NCI-H226 (cell line): ENCODE measurements at places on chromosomes 5 and 9.

DNA sequence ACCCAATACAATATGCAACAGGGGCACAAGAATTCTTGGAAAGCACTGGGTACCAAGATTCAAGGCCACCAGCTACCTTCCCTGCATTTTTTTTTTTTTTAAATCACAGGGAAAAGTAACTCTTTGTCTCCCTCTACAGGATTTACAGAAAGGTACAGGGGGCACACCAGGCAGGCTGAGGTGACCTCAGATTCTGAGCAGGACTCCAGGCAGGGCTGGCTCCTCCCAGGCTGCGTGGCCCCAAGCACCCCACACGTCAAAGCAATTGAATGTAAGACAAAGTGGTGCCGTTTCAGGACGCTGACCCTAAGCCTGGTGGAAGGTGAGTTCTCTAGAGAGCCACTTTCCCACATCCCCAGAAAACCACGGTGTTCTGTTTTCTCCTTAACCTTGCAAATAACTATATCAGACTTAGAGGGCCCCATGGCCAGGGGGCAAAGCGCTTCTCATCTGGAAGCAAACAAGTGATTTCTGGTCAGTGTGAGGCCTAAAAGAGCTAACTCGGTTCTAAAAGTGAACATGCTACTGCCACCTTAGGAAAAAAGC lies 222.6 kb downstream of the ROR2 start:
- peak; percentile 5 for DNase-seq

- DNase-seq: no peak
These were observed 304.2 kb downstream of the DNAH5 start for GRCh38 chr5:13640270-13640669.

DNA sequence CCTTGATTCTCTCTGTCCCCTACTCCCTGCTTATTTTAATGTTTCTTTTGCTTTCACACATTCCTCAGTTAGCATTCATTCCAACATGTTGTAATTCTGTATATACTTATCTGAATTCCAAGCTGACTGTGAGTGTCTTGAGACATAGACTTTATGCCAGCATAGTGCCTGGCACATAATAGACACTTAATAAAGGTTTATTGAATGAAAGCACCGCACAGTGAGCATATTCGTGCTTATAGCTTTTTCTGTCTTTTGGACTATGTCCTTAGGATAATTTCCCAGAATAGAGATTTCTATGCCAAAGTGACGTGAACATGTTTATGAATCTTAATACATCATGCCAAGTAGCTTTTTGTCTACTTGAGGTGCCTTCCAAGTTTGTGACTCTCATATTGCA lies 174.6 kb downstream of the CD180 start:
- peak; percentile 66 for DNase-seq

DNA sequence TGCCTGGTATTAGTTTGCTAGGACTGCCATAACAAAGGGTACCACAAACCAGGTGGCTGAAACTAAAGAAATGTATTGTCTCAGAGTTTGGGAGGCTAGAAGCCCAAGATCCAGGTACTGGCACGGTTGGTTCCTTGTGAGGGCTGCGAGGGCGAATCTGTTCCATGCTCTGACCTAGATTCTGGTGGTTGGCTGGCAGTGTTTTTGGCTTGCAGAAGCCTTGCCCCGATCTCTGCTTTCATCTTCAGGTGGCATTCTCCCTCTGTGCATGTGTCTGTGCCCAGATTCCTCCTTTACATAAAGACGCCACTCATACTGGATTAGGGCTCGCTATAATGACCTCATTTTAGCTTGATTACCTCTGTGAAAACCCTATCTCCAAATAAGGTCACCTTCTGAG lies 36.7 kb downstream of the RAI14 start:
- DNase-seq: no peak

DNA sequence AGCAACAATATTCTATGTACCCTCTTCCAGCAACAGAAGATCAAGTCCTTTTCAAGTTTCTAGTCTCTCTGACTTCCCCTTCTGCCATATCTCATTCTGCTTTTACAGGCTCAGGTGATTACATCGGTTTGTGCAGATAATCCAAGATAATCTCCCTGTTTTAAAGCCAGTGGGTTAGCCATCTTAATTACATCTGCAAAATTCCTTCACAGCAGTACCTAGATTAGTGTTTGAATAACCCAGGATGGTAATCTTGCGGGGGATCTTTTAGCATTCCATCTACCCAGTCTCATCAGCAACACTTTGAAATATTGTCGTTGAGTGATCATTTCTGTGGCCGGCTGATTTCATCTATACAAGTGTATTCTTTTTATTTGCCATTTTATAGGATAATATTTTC lies 130.2 kb downstream of the GHR start:
- DNase-seq: no peak

DNA sequence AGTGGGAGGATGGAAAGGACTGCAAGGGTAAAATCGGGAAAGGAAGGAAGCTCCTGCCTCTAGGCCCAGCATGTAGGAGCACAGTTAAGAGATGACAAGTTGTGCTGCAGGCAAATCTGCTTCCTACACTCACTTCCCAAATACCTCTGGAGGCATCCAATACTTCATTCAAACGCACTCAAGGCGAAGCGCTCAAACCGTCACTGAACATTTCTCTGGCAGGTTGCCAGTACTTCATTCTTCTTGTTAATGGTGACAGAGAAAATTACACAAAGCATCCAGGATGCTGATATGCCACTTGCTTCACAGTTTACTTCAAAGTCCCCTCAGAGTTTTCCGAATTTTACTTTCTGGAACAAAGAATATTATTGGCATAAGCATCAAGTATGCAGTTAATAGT lies 59.8 kb downstream of the NREP start:
- DNase-seq: no peak

DNA sequence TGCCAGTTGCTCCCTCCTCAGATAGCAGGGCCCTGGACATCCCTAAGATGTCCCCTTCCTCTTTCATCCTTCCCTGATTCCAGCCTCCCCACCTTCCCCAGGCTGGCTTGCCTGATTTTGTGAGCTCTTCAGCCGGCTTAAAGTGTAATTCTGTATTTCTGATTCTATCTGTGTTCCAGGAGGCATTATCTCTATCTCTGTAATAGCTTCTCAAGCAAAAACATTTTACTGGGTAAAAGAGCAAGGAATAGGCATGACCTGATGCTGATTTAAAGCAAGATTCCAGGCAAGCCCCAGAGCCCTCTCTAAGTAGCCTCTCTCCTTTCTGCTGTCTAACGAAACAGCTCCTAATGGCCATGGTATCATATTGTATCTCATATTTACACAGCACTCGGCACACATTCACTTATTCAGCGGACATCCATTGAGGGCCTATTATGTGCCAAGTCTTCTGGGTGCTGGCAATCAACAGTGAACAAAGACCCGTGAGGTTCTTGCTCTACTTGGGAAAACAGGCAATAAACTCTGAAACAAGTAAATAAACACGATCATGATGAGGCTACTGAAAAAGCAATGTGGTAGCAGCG lies 100.9 kb upstream of the MSX2 start:
- no peak for DNase-seq

DNA sequence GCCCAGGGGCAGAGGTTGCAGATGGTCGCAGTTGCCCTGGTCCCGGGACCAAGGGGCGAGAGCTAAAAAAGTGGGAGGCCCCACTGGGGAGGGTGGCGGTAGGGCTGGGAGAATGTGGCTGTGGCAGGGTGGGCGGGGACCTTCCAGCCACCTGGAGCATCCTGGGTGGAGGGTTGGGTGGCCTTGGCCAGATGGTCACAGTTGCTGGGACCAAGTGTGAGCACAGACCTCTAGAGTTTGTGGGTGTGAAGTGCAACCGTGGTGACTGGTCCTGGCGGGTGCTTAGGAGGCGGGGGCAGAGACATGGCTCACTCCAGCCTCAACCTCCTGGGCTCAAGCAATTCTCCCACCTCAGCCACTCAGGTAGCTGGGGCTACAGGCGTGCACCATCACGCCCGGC lies 5.7 kb upstream of the TRAF2 start:
- DNase-seq: no peak

DNA sequence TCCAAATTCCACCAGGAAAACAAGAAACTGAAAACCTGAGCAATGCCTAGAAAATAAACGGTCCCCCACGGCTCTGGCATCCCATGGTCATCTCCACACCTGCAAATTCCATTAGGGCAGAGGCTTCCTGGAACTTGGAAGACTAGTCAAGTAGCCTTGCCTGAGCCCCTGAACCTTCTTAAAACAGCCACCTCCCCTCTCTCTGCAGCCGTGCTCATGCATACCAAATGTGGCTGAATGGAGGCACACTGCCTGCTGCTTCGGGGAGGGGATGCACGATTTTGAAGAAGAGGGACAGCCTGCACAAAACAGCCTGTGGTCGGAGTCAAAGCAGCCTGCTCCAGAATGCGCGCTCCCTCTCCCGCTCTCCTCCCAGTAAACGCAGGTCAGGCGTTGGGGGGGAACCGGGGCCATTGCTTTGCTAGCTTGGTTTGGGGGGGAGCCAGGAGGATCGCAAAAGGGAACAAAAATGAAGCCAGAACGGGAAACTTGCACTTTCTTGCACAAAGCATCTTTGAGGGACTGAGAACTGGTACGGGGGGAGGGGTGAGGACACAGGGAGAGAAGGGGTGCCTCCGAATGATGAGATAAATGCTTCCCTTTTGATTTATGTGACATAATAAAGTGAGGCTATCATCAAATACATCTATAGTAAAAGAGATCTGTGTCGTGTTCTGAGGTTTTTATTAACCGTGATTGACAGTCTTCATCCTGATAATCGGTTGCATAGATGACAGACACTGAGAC lies at the start of gene TRPM3:
Gene TRPM3 (minus strand): TSS at position 347 of the 747 bp plus-strand sequence. CDS start 267 bp downstream, at position 80.
- DNase-seq: no peak

GRCh38 chr5:37557734-37558293 lies 178.7 kb downstream of the WDR70 start:
- DNase-seq: no peak

- no peak for DNase-seq
These were observed 163.4 kb upstream of the CLINT1 start for GRCh38 chr5:158022393-158022792.

DNA sequence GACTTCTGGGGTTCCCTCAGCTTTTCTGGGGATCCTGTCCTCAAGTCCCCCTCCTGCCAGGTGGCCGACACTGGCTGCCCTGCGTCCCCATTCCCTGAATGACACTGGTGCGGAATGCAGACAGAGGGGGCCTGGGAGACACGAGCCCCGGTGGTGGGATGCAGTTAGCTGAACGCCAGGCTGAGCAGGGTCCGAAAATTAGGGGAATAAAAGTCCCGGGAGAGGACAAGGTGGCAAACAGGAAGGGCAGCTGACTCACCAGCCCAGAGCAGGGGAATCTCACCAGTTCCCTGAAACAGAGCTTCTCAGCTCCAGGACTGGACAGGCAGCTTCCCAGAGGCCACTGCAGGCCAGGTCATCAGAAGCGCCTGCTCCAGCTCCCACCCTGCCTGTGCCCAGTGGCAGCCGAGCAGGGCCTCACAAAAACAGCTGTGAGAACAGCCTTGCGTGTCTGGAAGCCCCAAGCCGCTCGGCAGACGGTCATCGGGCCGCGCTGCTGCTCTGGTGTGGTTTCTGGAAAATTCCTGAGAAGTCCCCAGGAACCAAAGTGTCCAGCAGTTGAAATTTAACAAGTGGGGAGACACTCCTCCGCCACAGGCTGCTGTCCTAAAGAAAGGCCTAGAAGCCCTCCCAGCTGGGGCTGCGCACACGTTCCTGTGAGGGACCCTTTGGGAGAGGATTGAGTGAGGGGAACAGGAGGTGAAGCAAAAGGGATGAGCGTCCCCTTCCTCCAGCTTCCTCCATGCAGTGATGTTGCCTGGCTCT lies 47.6 kb upstream of the EXOC3 start:
- DNase-seq: peak; percentile 15

GRCh38 chr5:81393430-81393782 lies 528 bp downstream of the ACOT12 start:
- no peak for DNase-seq

- no peak for DNase-seq
These were observed 9.1 kb upstream of the ANKH start for GRCh38 chr5:14880688-14881087.

DNA sequence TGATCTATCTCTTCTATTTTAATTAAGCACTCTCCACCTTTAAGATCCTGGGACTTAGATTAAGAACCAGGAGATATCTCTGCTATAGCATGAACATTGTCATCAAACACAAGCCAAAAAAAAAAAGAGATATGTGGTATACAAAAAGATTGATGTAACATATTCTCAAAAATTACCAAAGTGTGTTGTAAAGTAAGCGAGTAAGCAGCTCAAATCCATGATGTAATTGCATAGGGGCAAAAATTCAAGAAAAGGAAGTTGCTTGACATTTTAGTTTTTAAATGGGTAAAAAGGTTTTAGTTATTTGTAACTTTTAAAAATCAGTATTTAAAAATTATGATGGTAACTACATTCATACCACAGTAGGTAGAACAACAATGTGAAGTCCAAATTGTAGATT lies 40.7 kb downstream of the CNTRL start:
- no peak for DNase-seq

GRCh38 chr9:130042406-130042884 lies 544 bp downstream of the FNBP1 start:
- DNase-seq: no peak

DNA sequence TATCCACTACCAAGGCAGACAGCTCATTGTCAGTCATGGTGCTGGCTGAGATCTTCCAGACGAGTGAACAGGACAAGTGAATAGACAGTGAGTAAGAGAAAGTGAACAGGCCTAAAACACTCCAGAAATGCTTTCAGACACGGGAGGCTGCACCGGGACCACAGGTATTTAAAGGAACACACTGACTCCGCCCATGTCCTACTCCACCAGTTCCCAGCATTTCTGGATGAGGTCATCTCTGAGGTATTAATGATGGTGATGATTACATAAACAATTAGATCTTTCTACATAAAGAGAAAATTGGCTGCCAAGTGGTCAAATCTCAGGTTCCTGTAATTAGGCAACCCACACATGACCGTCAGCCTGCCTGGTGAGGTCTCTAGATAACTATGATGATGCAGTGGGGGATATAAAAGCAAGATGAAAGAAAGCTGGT lies at the start of gene ACTBL2:
Gene ACTBL2 (minus strand): TSS at position 141 of the 436 bp plus-strand sequence. CDS start 104 bp downstream, at position 37.
- peak; percentile 92 for DNase-seq

- no peak for DNase-seq
These were observed 112.9 kb upstream of the FER start for GRCh38 chr5:108634617-108635288.

GRCh38 chr5:163563112-163563511 lies 57.7 kb downstream of the MAT2B start:
- DNase-seq: no peak

DNA sequence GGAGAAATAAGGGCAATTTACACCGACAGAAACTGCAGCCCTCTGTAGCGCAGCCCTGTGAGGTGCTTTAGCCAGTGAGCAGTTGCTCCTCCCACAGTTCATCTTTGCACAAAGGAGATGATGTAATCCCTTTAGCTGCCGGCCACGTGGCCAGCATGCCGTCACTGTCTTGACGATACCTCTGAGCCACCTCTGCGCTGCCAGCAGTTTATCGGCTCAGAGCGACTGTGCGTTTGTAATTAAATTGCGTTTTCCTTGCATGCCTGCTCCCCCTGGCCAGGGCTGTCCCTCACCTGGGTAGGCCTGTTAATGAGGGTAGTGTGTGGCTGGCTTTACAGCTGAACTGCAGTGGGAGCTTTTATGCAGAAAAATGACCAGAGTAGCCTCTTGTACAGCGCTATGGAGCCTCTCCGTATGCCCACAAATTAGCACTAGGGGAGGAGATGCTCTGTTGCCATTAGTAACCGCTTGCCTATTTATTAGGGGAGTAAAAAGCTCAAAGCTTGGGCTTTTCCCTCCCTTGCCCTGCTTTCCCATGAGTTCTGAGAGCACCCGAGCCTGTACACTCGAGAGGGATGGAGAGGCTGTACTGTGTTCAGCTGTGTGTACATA lies 107.0 kb downstream of the TRIO start:
- no peak for DNase-seq

- DNase-seq: no peak
These were observed 172.1 kb downstream of the RASEF start for GRCh38 chr9:82890865-82891264.
